ENCODE measurements at places on chromosomes 3 and 15.

- DNase-seq = no peak
Measured at GRCh38 chr3:99119385-99119784, 217.9 kb upstream of the DCBLD2 start.

GRCh38 chr3:113985541-113985940, 37.7 kb downstream of the ZDHHC23 start:
- DNase-seq = no peak

DNA sequence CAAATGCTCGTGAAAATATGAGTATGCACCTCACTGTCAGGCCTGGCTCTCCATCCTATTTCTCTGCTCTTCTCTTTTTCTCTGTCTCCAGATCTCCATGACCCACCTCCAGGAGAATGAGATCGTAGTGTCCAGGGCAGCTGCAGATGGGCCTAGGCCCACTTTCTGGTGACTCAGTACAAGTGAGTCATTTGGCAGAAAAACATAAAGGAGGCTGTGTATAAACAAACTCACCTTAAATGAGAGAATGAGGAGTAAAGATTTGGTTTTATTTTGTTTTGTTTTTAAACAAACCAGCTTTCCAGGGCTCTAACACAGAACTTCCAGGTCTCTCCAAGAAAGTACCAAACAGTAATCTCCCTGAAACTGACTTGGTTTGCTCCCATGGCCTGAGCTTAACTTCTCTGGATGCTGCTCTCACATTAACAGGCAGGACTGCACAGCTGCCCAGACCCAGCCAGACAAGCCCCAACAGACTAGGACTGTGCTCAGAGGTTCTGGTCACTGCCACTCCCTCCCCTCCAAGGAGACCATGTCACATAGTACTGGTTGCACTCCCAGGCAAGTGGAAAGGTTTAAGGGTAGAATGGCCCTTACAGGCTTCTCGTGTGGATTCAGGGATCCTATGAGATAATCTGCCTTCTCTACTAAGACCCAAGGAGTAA, 1.5 kb upstream of the HEG1 start:
- no peak for DNase-seq

- DNase-seq = no peak
Measured at GRCh38 chr3:177478170-177478867, 281.0 kb upstream of the TBL1XR1 start.

DNA sequence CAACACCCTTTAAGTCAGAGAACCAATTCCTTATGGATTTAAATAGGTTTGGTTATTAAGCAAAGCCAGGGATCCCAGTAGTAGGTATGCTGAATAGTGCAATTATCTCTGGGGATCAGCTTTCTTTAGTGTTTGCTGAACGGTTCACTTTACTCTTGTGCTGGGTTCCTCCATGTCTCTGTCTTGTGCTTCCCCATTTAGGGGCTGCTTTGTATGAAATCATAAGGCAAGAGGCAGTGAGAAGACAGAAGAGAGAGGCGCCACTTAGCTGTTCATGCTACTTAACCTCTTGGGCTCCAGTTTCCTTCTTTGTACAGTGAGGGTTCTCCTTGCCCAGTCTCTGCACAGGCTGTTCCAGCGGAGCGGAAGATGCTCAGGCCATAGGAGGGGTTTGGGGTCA, 3.5 kb downstream of the ST6GAL1 start:
- DNase-seq = no peak

DNA sequence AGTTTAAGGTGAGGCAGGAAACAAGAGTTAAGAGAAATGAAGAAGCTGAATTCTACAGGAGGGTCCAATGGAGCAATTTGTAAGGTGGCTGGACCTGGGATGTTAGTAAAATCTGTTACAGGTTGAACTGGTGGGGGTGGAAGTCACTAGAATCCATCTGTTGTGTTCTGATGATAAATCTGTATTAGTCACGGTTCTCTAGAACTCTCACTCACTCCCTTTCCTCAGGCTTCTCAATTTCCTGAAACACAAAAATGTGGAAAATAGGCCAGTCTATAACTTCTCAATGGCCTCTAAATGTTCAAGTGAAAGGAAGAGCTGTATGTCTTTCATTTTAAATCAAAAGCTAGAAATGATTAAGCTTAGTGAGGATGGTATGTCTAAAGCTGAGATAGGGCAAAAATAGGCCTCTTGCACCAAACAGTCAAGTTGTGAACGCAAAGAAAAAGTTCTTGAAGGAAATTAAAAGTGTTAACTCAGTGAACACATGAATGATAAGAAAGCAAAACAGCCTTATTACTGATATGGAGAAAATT, 180.2 kb upstream of the CBLB start:
- no peak for DNase-seq

DNA sequence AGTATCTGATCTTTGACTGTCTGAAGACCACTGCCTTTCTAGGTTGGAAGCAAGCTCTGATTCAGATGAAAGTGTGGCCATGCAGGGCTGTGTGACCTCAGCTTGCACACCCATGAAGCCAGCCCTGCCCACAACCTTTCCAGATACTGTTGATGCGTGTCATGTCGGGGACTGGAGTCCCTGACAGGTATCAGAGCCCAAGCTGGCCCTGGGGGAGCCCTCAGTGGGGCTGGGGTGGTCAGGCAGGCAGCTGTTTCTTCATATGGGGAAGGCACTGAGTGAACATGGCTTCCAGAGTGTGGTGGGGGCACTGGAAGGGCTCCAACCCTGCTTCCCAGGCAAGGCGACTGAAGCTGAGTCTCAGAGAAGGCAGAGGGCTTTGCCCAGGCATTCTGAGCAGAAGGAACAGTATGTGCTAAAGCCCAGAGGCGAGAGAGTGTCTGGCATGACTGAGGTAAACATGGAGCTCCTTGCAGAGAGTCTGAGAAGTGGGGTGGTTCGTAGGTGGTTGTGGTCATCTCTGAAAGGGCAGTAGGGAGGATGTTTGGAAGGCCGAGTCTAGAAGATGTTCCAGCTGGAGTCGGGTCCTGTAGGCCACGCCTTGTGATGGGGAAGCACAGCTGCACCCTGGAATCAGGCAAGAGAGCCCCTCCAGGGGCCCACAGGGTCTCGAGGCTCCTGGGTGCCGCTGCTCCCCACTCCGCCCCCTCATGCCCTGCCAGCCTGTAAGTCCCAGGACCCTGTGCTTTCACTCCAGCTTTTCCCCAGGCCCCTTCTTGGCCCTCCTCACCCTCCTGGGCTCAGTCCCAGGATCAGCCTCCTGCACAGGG, 122.2 kb downstream of the EEFSEC start:
- DNase-seq = peak; percentile 37

GRCh38 chr3:30285188-30286006, 321.0 kb upstream of the TGFBR2 start:
- no peak for DNase-seq

DNA sequence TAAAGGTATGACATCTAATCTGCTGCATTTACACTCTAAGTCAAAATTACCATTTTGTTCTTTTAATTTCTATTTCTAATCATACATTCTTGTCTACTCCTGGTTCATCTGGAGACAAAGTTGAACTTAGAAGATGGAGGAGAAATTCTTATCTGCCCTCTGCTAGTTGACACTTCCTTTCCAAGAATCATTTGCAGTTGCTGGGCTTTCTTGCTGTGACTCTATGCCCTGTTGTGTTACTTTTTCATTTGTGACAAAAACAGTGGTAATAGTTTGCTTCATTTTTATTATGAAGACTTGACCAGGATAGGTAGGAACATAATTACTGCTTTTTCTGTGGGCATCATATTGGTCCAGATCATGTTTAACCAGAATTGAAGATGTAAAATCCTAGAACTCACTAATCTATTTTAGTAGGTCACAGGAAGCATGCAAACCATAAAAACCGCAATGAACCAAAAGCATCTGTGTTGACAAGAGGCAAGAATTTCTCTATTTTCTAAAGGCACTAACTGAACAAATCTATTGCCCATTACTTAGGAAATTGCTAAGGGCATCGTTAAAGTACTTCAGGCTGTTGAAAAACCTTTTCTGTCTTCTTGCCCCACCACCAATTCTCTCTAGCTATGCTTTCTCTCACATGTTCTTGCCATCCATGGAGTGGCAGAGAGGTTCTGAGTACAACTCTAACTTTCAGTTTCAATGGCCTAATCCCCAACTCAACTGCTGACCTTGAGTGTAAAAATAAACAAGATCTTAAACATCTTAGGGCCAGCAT, 4.2 kb upstream of the CCR2 start:
- no peak for DNase-seq

- DNase-seq = no peak
Measured at GRCh38 chr3:1275495-1275894, 182.7 kb downstream of the CNTN6 start.

DNA sequence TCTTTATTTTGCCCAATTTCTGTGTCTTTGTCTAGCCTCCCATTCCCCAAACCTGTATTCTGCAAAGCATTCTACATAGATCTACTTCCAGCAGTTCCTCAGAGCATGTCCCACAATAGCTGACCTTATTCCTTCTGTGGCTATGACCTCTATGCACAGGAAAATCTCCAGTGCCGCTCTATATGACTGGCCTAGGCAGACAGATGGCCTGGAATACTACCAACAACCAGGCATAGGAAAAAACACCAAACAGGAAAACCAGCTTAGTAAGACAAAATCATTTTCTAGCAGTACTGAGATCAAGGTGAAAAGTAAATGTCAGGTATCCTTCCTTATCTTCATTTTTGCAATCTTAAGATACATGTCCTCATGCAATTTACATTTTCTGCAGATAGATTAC, 1115.0 kb downstream of the IGSF11 start:
- DNase-seq = no peak

GRCh38 chr3:13141991-13142412, 68.8 kb upstream of the IQSEC1 start:
- no peak for DNase-seq

DNA sequence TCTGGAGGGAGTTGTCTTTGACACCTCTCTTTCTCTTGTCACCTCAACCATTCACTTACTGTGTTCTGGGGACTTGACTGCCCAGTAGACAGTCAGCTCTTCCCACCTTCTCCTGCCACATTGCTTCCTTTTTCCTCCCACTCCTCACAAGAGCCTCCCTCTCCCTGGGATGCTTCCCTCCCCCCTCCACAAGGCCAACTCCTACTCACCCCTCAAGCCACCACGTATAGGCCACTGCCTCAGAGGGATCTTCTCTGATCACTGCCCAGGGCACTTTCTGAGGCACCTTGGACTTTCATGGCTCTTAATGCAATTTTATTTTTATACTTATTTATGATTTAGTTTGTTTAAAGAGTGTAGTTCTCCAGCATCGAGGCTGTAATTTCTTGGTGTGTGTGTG, 23.2 kb downstream of the THSD4 start:
- DNase-seq = no peak

DNA sequence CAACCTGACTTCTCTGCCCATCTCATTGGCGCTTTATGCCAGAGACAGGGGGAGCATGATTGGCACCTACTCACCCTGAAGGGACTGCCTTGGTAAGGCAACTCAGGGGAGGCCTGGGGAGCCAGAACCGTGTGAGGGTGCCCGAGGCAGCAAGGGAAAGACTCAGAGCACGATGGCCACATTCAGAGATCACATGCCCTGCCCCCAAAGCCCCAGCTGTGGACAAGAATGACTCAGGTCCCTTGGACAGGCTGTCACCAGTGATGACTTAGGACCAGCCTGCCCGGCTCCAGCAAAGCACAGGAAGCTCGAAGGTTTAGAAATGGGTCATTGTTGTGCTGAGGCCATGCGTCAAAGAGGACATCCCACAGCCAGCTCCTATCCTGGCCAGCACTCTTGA, 49.1 kb upstream of the LIMD1 start:
- DNase-seq = no peak

DNA sequence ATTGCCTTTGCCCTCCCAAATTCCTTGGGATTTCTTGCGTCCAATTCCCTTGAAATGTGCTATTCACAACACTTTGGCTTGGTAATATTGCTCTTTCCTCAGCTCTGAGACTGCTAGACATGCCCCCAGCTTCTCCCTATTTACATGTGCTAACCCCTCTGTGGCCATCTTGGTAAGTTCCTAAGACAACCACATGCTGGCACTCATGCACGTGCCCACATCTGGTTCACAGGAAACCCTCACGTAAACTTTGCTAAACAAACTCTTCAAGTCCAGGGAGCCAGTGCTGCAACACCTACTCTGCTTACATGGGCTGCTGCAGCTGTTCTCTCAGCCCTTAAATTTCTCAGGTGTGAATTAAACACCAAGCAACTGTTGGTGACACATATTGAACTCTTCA, 121.8 kb downstream of the ADAMTSL3 start:
- DNase-seq = no peak

- no peak for DNase-seq
Measured at GRCh38 chr3:8336456-8336855, 165.2 kb upstream of the LMCD1 start.

Measured in activated CD8-positive, alpha-beta memory T cell treated with anti-CD3 and anti-CD28 coated beads, Interleukin-2, amount 50 U/mL, for 48 hours (primary cell).